SJSA1 (cell line): ENCODE measurements at places on chromosomes 11 and 22.
A peak's percentile ranks its signal among the peaks of the same experiment; 100 is the strongest.

- no peak for DNase-seq
Observed at GRCh38 chr11:65786786-65787636, at the start of gene OVOL1. Gene OVOL1 (plus strand): TSS chr11:65787063. CDS start chr11:65787374, 311 bp downstream.

DNA sequence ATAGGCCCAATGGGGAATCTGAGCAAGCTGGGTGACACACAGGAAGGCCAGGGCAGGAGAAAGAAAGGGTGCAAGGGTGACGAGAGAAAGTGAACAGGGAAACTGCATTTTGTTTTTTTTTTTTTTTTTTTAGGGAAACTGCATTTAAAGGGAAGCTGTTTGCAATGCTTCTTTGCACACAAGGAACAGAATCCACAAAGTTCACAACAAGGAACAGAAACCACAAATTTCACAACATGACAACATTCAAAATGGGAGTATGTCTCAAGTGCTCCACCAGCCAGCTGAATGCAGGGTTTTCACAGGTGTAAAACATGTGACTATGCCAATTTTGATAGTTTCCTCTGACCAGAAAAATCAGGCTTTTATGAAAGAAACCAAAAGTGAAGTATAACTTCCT, 6.8 kb upstream of the PLAAT3 start:
- DNase-seq = no peak

- no peak for DNase-seq
Observed at GRCh38 chr11:8340296-8340695, 76.6 kb upstream of the LMO1 start.

DNA sequence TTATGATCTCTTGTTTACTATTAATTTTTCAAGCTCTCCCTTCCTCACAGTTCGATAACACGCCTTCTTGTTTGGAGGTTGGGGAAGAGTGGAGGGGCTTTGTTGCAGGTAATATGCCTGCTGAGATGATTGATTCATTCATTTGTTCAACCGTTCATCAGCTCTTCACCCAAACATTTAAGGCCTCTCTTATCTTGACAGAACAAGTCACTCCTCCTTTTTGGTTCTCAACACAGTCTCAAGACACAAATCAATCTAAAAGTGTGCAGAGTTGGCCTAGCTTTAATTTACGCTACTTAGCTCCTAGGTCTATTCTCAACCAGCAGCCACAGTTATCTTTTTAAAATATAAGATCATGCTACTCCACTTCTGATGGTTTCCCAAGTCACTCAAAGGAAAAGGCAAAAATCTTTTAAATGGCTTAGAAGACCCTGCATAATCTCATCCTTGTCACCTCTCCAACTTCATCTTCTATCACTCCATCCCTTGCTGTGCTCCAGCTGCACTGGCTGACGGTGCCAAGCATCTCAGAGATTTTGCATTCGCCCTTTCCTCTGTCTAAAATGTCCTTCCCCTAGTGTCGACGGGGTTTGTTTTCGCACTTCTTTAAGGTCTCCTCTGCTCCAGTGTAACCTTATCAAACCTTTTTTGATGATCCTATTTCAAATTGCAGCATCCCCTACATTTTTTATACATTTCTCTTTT, 60.3 kb downstream of the AMBRA1 start:
- DNase-seq = no peak

GRCh38 chr11:115133475-115134209, 370.6 kb downstream of the CADM1 start:
- no peak for DNase-seq

GRCh38 chr22:48576333-48577013, 1251.2 kb downstream of the BRD1 start:
- no peak for DNase-seq

- no peak for DNase-seq
Observed at GRCh38 chr11:1622086-1622485, at the start of gene KRTAP5-4. Gene KRTAP5-4 (minus strand): TSS chr11:1622138. CDS start chr11:1622093, 45 bp downstream.

GRCh38 chr11:61152816-61153592, 8.2 kb downstream of the VPS37C start:
- DNase-seq = peak; percentile 91

- no peak for DNase-seq
Observed at GRCh38 chr11:59578369-59578768, 37.2 kb downstream of the OSBP start.

- DNase-seq = peak; percentile 53
Observed at GRCh38 chr11:68870470-68870869, 28.8 kb upstream of the CPT1A start.

GRCh38 chr11:112013497-112014164, 11.6 kb upstream of the DLAT start:
- DNase-seq = no peak

GRCh38 chr11:67345247-67345919, 8.0 kb downstream of the POLD4 start:
- no peak for DNase-seq

DNA sequence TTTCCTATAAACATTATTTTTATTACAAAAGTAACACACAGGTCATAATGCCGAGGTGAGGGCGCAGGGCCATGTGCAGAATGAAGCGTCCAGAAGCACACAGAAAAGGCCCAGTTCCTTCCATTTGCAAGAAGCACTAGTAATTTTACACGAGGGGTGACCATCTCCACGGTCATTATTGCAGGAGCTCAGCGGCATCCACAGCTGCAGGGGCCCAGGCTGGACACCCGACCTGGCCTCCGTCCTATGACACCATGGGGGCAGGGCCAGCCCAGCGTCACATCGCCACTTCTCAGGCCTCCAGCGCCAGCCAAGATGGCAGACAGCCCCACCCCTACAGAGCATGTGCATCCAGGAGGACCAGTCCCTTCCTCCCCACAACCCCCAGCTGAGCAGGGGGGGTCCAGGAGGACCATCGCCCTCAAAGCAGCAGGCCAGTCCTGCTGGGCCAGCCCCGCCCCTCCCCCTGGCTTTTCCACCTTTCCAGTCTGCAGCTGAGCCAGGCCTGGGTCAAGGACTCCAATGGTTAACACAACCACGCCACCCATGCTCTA, 3.5 kb downstream of the IGF2 start:
- DNase-seq = no peak

- DNase-seq = no peak
Observed at GRCh38 chr11:6611963-6612212, 128 bp downstream of the TAF10 start.

- no peak for DNase-seq
Observed at GRCh38 chr11:19328586-19329311, 88.0 kb upstream of the E2F8 start.

DNA sequence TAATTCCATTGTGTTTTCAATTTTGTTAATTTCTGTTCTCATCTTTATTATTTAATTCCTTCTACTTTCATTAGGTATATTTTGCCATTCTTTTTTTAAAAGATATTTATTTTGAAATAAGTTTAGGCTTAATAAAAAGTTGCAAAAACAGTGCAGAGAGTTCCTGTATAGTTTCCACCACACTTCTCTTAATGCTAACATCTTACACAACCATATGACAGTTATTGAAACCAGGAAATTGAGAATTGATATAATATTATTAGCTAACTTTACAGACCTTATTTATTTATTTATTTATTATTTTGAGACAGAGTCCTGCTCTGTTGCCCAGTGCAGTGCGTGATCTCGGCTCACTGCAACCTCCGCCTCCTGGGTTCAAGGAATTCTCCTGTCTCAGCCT, 13.8 kb upstream of the SPDYC start:
- DNase-seq = no peak

- DNase-seq = no peak
Observed at GRCh38 chr11:128827191-128827893, 39.8 kb downstream of the KCNJ1 start.

DNA sequence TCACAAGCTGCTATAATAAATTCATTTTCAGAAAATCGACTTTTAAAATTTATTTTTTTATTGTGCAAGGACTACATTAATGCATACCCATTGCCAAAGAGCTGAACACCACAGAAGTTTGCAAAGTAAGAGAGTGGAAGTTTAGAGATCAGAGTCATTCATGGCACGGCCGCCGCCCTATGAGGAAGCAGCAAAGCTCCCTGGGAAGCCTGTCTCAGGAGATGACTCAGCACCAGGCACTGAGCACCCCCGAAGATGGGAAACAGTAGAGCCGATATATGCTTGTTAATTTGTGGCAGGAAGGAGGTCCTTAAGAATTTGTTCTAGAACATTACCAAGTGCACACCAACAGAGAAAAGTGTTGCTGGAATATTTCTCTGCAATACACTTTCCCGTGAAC, 693.7 kb downstream of the OPCML start:
- no peak for DNase-seq

DNA sequence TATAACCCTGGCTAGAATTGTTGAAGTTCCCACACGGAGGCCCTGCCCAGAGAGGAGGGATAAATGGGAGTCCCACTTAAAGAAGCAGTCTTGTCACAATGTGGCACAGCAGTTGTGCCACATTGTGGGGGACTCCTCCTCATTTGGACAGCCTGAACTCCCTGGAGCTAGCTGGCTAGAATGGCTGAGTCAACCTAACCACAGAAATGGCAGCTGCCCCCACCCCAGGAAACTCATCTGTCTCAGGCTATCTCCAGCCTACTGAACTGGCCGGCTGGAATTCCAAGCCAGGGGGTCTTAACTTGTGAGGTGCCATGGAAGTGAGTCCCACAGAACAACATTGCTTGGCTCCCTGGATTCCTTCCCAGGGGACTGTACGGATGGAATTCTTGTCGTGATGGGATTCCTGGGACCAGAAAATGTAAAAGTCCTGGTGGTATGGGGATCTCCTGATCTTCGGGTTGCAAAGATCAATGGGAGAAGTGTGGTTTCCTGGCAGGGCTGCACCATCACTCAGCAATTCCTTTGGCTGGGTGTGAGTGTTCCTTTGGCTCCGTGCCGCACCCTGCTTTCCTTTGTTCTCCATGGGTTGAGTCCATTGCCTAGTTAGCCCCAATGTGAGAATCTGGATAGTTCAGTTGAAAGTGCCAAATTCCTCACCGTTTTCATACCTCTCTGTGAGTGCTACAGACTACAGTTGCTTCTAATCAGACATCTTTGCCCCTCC, 791.2 kb upstream of the FAT3 start:
- no peak for DNase-seq

DNA sequence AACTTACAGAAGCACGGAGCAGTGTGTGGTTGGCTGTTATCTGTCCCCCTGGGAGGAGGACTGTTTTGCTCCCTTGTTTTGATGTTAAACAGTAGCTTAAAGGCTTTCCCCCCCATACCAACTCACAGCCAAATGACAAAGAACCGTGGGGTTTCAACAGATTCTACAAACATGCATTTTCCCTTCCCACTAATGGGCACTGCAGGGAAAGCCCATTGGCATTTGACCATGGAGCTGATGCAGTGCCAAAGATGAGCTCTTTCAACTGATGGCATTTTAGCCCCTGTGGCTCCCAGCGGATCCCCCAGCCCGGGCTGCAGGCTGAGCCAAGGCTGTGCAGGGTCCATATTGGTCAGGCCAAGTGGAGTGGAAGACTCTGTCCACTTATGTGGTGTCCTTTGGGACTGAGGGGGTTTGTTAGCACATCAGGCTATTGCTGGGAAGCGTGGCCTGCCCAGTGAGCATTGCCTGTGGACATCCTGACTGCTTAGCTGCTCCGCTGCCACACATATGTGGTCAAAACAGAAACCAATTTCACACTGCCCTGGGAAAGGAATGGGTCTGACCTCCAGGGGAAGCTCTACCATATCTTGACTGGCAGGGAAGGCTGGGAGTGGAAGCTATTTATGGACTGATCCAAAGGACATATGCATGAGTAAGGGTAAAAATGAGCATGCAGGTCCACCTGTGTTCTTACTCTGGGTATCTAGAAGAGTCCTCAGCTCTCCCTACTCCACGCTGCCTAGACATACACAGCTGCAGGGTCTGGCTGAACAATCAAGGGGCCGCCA, 116.4 kb upstream of the PARVA start:
- no peak for DNase-seq

GRCh38 chr22:44279069-44279360, 33.7 kb downstream of the SHISAL1 start:
- DNase-seq = no peak
